Right atrium auricular region (tissue), 2 donors: ENCODE measurements at places on chromosomes 1 and 21.

- DNase-seq: no peak
Measured at GRCh38 chr1:218430822-218431221, 85.7 kb downstream of the TGFB2 start.

- no peak for DNase-seq
Measured at GRCh38 chr1:90434460-90434859, 282.6 kb downstream of the BARHL2 start.

DNA sequence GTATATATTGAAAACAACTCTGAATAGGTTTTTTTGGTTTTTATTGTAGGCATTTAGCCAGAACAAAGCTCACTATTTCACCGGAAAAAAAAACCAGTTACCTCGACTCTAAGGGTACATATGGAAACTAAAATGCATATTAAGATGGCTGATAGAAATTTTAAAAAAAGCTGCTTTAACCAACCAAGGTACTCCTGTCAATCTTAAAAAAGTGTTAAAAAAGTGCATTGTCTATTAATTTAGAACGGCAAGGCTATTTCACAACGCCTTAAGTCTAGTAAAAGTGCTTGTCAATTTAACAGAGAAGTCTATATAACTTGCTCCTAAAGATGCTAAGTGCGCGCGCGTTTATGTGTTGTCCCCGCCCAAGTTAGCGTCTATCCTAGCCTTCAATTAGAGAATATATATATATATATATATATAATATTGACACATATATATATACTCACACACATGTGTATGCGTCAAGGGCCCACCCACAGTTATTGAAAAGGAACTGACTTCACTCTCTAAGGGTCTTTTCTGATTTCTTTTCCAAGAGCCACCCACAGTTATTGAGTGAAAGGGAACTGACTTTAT, 934 bp downstream of the ASPM start:
- DNase-seq: no peak

- DNase-seq: no peak
Measured at GRCh38 chr1:226634611-226635246, 86.2 kb downstream of the STUM start.

- DNase-seq: no peak
Measured at GRCh38 chr1:95127380-95127779, 10.2 kb downstream of the TLCD4 start.
